ENCODE measurements at places on chromosomes 3 and 15.

GRCh38 chr3:171797873-171798272, 12.4 kb downstream of the PLD1 start:
- no peak for DNase-seq

DNA sequence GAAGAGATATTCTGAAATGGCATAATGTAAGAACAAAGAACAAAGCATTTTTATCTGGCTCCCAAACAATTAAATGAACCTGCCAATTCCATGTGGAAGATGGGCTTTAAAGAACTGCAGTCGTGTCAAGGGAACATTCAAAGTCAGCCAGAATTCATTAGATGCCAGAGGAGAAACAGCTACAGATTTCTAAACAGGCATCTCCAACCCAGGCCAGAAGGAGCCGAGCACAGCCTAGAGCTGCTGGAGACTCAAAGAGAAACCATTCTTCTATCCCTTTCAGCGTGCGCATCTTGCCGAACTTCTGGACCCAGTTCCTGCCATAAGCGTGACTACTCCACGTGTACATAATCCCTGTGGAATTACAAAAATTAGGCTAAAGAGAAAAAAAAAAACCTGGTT, 60.4 kb downstream of the MB21D2 start:
- no peak for DNase-seq

- peak; percentile 43 for DNase-seq
These were observed 39.6 kb upstream of the ITGA11 start for GRCh38 chr15:68471541-68471940.

DNA sequence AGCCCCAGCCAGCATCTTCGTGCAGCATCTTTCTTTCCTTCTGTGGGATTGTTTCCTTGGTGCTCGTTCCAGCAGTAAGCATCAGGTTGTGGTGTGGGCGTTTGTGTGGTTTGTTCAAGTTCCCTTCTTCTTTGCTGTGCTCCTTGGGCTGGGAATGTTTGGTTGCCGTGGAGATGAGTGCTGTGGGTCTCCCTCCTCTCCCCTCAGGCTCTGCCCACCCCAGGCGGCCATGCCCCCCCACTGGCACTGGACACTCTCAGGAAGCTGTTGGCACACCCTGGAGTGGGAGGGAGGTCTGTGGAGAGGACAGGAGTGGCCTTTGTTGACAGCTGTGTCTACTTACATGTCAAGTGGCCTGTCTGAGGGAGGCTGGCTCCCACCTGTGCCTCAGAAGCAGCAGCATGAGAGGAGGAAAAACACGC, 46.5 kb upstream of the SACM1L start:
- peak; percentile 64 for DNase-seq

GRCh38 chr3:158748237-158748828, 16.1 kb upstream of the RARRES1 start:
- DNase-seq, result no peak

- no peak for DNase-seq
These were observed 169.7 kb upstream of the GALNT15 start for GRCh38 chr3:16004812-16005211.

- DNase-seq, result no peak
These were observed 247.2 kb downstream of the OPA1 start for GRCh38 chr3:193840111-193840641.

DNA sequence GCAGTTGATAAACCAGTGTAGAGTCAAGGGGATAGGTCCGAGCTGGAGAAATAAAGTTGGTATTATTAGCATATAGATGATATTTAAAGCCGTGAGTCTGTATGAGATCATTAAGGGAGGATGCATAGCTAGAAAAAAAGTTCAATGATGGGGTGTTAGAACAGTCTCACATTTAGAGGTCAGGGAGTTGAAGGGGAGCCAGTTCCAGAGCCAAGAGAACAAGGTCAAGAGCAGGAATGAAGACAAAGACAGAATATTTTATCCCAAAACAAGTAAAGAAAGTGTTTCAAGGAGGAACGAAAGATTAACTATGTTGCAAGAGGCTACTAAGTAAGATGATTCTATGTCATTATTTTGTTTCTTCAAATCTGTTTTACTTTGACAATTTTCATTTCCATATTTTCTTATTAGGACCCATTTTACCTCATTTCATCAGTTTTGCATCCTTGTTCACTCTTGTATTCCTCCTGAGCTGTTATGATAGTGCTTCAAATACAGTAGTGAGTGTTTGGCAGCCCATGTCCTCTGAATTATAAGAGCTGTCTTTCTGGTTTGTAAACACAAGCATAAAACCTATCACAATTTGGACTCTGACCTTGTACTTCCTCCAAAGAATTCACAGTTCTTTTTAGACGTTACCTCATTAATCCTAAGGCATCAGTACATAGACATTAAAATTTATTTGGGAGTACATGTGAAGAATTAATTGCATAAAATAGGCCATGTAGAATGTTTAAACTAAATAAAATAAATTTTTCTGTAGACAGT, 695.7 kb upstream of the NECTIN3 start:
- no peak for DNase-seq

GRCh38 chr15:77081971-77082370, 11.1 kb upstream of the TSPAN3 start:
- no peak for DNase-seq

DNA sequence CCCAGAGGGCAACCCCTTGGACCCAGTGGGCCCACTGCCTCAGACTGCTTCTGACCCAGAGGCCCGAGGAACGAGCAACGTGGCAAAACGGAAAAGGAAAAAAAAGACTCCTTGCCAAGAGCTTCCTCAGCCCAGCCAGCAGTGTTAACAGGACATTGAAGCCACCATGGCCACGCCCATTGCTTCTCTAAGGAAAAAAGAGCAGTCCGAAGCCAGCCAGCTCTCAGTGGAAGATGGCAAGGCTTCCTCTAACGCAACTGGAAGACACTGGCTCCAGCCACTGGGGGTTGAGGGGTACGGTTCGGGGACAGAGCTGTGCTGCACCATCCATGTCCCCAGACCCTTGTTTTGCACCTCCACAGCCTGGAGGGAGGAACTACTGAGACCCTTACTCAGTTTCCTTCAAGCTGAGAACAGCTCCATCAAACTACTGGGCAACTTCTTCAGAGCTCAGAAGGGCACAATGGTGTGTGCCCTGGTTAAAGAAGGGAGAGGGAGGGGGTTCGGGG, 10.7 kb downstream of the BMF start:
- no peak for DNase-seq

- no peak for DNase-seq
These were observed 169.2 kb upstream of the STRIT1 start for GRCh38 chr3:155462672-155463071.

- no peak for DNase-seq
These were observed 96.6 kb downstream of the SLC9A9 start for GRCh38 chr3:143751643-143752178.

GRCh38 chr3:21534462-21534861, 216.5 kb downstream of the ZNF385D start:
- no peak for DNase-seq

- DNase-seq, result peak; percentile 77
These were observed 9.7 kb downstream of the NTRK3 start for GRCh38 chr15:88246666-88247446.

DNA sequence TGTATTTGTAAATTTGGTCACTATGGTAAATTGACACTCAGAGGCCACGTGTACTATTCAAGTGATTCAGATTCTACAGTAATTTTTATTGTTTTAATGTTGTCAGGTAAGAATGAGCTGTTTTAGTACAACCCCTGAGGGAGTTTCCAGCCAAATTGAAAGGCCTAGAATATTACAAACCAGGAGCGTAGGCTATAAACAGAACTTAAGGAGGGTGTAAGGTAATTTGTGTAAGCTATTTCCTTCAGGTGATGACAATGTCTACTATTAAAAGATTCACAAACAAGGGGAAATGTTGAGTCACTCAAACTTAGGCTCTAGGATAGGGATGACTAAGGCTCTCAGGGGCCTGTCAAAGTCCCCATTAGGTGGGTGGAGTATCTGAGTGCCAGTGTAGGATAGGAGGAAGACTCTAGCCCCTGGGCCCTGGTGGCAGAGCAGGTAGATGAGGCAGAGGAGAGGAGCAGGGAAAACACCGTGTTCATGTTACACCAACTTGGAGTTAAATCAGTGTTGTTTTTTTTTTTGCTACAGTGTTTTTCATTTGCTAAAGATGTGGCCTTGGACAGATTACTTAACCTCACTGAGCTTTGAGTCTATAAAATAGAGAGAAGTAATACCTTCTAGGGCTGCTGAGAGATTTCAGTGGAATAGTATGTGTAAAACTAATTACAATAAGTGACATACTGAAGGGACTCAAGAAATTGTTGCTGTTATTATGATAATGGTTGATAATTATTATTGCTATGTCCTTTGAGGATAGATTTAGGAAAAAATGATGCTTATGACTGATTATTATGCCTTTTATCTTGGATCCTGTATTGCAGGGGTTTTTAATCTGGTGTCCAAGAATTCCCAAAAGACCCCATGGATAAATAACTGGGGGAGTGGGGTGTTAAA, 10.3 kb downstream of the TM4SF1 start:
- no peak for DNase-seq

DNA sequence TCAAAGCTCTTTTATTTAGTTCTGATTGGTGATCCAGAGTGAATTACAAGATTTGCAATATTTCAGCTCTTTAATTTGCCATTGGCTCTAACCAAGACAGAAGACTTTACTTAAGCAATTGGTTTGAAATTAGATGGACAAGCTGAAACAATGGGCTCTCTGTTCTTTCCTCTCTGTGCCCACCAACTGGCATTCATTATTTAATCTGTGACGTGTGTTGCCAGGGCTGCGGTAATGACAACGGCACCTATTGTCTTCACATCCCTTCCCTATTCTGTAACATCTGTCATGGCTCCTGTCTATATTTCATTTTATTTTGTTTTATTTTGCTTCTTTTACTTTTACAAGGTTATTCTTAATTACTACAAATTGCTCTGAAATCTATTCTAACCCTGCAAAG, 33.9 kb downstream of the PLD1 start:
- DNase-seq, result peak; percentile 16

GRCh38 chr3:88057630-88058305, 1.0 kb downstream of the CGGBP1 start:
- DNase-seq, result no peak

DNA sequence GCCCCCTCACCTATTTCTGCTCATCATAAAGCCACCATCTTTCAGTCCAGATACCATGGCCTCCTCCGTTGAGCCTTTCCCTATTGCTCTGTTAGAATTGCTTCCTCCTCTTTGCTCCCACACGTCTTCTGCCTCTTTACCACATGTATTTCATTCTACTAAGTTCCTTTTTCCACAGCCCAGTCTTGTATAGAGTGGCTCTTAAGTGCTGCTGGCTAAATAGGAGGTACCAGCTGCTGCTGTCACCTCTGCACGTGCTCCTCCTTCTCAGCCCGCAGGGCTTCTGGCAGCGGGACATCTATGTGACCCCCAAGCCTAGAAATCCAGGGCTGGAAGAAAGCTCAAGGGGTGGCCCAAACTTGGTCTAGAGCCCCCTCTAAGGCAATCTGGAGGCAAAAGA, 38.8 kb upstream of the PLXND1 start:
- no peak for DNase-seq

DNA sequence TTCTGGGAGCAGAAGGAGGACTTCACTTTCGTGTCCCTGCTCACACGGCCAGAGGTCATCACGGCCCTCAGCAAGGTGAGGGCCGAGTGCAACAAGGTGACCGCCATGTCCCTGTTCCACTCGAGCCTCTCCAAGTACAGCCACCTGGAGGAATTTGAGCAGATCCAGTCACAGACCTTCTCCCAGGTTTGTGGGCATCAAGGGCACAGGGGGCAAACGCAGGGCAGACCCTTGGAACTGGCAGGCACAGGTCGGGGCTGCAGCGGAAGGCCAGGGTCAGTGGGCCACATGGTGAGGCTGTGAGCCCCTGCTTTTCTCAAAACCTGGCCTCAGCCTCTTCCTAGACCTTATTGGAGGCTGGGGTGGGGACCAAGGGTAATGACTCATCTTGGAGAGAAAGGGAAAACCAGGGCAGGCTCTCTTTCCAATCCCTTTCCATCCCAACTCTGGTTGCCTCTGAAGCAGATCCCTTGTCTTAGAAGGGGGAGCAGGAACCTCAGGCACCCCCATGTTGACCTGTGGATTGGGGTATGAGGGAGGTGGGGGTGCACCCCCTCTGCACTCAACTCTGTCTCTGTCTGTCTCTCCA, 29.5 kb downstream of the DNAH1 start:
- no peak for DNase-seq

- no peak for DNase-seq
These were observed 26.9 kb upstream of the MYO1E start for GRCh38 chr15:59399465-59400102.

GRCh38 chr15:48785195-48785594, 25.7 kb downstream of the CEP152 start:
- DNase-seq, result no peak

DNA sequence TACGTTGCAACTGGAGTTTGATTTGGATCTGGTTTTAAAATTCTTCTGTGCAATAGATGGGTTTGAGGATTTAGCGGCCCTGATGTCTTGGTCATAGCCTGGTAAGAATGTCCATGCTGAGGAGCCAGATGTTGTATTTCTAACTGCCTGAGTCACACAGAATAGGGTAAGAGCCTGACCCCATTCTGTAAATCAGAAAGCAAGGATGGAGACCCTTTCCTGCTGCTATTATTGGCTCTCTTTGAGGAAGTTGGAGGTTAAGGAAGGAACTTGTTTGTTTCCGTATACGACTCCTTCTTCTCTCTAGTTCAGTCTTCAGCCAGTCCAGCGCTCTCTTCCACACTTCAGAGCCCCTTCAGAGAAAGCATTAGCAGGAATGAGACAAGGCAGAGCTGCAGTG, 65.1 kb downstream of the HCN4 start:
- no peak for DNase-seq

GRCh38 chr3:177594096-177594495, 396.8 kb upstream of the TBL1XR1 start:
- no peak for DNase-seq

GRCh38 chr15:80536716-80537115, 132.5 kb downstream of the ARNT2 start:
- DNase-seq, result no peak

DNA sequence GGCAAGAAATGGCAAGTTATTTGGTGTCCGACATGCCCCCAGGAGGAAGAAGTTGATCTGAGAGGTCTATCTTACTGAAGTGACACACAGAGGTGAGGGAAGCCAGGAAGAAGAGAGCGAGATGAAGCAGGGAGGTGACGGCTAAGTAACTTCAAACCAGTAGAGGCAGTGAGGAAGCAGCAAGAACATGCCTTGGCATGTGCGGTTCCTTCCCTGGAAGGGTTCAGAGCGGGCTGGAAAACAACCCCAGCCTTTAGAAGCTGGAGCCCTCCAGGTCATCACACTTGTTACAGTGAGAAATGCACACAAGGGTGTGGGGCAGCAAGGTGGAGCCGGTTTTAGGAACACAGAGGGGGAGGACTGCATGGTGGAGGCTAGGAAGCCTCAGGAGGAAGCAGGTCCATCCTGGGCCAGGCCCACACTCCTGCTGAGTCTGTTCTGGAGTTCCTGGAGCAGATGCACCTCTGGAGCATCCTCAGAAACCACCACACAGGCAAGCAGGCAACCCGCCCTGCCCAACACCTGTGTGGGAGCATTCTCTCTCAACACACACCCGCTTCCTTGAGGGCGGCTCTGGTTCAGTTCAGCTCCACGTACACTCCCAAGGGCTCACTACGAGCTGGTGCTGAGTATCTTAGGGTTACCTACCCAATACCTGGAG, 47.1 kb downstream of the POC1A start:
- DNase-seq, result no peak

Data from NCI-H1417 (cell line).